ENCODE measurements at places on chromosomes 16 and 17.

DNA sequence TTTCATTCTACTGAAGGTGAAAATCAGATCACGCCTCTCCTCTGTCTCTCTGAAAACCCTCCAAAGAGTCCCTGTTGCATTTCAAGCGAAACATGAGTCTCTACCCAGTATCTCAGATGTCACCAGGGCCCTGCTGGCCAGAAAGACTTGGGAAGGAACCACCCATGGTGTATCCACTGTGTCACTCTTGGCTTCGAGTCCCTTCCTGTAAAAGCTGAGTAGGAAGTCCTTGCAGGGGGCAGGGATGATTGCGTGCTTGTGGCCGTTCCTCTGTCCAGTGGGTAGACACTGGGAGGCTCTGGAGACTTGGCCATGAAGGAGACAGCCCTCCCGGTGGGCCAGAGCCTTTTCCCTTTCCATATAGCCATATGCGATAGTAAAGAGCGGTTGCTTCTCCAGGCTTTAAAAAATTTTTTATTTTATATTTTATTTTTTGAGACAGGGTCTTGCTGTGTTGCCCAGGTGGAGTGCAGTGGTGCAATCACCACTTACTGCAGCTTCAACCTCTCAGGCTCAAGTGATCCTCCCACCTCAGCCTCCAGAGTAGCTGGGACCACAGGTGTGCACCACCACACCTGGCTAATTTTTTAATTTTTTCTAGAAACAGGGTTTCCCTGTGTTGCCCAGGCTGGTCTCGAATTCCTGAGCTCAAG is 19.0 kb upstream of the RMI2 start:
- no peak for DNase-seq

DNA sequence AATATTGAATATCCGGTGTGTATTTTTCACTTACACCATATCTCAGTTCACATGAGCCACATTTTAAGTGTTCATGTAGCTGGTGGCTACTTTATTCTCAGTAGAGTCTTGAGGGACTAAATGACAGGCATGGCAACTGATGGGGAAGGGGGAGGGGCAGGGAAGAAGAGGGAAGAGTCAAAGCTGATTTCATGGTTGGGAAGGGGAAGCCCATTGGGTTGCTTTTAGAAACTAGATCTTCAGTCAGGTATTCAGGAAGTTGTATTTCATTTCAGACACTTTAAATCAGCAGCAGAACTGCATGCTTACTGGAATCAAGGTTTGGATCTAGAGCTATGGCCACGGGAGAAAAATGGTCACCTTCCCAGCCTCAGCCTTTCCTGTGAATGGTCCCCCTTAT is 2.9 kb upstream of the WIPI1 start:
- DNase-seq = peak; percentile 21

- DNase-seq = no peak
Measured at GRCh38 chr17:10739386-10739785, 9.6 kb upstream of the TMEM220 start.

- no peak for DNase-seq
Measured at GRCh38 chr16:9259914-9260608, 168.6 kb downstream of the HAPSTR1 start.

DNA sequence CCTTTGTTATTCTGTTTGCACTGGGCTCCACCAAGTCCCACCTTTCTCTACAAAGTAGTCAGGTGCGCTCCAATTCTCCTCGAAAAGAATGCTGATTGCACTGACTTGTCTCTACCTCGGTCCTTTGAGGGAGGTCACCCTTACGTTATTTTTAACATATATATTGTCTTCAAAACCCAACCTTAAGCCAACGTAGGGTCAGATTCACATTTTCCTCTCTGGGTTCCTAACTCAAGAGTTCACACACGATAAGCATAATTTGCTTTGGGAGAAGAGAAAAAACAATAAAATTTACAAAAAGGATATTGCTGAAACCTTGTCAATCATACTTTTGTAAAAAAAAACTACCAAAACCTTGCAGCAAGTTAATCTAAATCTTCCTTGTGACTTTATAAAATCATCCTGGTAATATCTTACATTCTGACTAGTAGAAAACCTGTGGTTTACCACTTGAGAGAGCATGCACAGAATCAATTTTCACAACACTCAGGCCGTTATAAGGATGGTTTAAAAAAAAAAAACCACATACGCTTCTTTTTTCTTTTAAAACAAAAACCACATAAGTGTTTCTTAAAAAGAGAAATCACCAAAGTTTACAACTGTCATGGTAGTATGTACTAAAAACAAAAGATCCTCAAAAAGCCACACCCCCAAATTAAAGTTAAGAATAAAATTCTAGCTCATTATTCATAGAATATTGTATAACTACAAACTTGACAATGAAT is 72.2 kb upstream of the TRAP1 start:
- DNase-seq = peak; percentile 52

DNA sequence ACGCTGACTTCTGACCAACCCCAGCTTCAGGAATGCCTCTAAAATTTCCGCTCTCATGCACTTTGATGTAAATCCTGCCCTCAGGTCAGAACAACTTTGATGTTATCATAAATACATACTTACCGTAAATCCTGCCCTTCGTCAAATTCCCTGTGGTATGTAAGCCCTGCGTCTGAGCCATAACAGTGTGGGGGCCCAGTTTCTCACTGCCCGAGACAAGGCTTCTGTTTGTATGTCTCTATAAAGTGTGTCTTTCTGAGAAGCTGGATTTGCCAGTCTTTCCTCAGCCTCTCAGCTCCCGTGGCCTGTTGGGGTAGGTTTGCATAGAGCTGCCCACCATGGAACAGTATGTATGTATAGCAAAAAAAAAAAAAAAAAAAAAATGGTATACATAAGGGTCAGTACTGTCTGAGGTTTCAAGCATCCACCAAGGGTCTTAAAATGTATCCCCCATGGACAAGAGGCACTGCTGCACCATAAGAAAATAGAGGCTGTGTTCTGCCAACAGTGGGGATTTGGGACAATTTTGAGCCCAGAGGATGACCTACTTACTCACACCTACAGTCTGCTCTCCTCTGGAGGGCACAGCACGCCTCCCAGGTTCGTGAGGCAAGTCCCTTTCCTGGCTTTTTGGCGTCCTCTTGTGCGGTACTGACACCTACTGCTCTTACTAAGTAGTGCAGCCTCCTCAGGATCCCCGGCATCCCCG is 17.5 kb downstream of the PRMT7 start:
- DNase-seq = peak; percentile 85

GRCh38 chr16:11914210-11915113 is 1.3 kb downstream of the GSPT1 start:
- peak; percentile 52 for DNase-seq

DNA sequence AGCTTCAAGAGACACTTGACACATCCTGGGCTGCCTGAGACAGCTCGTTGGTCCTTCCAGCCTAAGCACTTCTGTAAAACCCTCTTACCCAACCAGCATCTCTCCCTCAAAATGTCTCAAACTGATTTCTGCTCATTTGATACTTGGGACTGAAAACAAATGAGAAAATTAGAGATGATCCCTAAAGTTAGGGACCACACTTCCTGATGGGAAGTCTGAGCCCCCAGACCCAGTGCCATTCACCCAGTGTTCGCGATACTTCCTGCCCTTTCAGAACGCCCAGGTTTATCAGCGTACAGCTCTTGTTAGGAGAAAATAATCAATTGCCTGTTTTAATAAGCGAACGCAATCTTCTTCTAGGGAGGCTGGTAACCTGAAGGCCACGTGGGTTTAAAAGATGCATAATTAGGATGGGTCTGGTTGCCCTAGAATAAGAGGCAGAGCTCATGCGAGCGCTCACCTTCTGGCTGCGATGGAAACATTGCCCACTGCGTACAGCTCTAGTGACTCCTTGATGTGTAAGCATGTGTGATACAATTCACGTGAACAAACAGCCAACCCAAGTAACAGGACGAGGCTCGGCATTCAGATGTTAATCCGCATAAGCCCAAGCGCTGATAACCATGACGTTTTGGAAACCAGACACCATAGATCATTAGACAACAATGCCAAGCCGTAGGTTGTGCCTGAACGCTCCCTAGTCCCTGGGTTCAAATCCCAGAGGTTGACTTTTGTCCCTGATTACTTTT is 213.1 kb downstream of the FOXL1 start:
- no peak for DNase-seq

DNA sequence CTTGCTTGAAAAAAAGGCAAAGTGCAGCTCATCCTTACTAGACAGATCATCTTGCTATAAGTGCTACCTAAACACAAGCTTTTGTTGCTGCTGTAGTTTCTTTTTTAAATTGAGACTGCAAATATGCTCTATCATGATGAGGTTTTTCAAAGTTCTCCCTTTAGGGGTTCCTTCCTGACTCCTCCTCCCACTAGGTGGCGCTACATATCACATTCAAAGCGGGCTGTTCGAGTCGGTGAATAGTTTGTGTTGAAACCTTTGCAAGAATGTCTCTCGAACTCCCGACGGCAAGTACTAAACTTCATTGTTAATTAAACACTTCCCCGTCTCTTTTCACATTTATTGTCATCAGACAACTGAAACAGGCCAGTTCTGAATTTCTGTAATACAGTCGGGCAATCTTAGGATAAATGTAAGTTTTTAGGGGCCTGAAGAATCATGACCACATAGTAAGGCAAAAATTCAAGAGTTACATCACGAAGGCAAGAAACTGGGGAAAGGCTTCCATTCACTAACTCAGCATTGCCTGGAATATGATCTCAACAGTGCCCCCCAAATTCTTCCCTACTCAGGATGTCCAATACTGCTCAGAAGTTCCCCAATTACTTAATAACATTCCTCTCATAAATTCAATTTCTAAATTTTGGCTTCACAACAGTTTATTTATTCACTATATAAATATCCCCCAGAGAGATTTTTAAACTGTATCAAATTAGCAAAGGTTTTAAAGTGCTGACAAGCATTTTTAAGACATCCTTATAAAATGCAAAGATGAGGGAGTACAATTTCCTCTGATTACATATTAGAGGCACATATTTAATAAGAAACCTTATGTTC is 6.7 kb downstream of the HS3ST3A1 start:
- DNase-seq = peak; percentile 83

DNA sequence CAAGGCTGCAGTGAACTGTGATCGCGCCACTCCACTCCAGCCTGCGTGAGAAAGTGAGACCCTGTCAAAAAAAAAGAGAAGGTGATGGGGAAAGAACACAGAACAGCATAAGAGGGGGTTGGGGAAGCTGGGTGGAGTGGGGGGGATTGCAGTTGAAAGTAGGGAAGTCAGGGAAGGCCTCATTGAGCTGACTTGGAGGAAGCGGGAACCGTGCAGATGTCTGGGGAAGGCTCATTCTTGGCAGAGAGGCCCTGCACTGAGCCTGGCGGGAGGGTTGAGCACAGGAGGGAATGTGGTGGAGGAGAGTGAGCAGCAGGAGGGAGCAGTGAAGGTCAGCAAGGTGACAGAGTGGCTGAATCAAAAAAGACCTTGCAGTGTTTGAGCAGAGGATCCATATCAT is 26.9 kb downstream of the IL4R start:
- no peak for DNase-seq

GRCh38 chr17:2122641-2123302 is 67.9 kb downstream of the HIC1 start:
- DNase-seq = no peak

DNA sequence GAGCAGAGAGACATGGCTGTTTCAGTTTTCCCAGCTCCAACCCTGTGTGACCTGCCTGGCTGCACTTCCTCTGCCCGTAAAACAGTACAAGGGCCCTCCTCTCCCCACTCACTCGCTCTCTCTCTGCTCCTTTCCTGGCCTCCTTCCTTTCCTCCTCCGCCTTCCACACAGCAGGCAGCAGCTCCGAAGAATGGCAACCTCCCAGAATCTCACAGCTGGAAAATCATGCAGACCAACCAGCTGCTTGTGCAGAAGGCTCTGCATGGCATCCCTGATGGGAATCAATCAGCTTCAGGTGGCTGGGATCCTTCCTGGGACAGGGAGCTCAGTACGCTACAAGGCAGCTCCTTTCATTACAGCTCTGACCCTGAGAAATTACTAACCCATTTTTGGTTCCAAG is 27.4 kb downstream of the TMEM132E start:
- no peak for DNase-seq

- no peak for DNase-seq
Measured at GRCh38 chr17:34645594-34645993, 66.2 kb downstream of the TMEM132E start.

GRCh38 chr17:70271672-70272071 is 102.3 kb downstream of the KCNJ2 start:
- DNase-seq = no peak

- DNase-seq = no peak
Measured at GRCh38 chr17:14436266-14436665, 135.4 kb downstream of the HS3ST3B1 start.

DNA sequence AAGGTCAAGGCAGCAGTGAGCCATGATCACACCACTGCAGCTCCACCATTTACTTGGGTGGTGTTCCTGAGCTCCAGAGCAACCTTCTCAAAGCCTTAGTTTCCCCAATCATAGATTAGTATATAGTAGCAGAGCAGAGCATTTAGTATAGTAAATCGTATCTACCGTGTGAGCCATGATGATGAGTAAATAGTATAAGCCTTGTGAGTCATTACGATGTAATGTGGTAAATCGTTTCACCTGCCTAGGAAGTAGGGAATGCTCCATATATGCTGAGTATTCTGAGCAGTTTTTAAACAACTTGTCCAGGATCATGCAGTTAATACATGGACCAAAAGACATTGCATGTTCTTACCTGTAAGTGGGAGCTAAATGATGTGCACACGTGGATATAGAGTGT is 66.4 kb downstream of the SCNN1B start:
- DNase-seq = no peak

GRCh38 chr17:81540676-81541027 is 11.5 kb downstream of the FAAP100 start:
- DNase-seq = no peak

GRCh38 chr17:59396134-59396826 is 64.8 kb downstream of the YPEL2 start:
- DNase-seq = no peak

DNA sequence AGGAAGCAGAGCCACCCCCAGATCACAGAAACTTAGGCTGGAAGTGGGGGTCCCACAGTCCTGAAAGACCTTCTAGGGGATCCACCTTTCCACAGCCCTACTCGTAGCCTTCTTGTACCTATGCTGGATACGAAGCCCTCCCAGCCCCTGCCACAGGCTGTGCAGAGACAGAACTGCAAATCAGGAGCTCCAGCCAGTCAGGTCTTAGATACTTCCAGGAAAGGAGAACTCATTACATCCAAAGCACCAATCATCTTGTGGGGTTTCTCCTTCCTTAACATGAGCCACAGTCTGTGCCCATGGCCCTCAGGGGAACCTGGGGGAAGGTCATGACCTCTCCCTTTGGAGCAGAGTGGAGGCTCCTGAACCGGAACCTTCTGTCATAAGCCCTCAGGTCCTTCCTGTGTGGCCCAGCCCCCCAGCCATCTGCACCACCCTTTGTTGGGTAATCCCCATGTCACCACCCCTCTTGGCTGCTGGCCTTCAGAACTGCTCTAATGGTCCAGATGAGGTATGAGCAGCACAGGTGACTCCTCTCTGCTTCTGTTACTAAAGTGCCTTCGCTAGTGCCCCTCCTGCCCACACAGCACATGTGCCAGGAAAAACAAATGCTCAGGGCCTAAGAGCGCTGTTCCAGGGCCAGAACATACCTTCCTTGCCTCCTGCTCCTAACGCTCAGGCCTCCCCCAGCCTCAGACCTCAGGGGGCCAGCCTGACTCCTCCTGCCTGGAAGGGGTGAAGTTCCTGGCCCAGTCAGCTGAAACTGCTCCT is 14.6 kb downstream of the SRCIN1 start:
- DNase-seq = no peak

- no peak for DNase-seq
Measured at GRCh38 chr16:4514606-4515005, 24.0 kb downstream of the CDIP1 start.

GRCh38 chr17:15918261-15918660 is 26.7 kb upstream of the ADORA2B start:
- DNase-seq = no peak

Data from CD4-positive, alpha-beta T cell treated with Interleukin-10 for 1 hour (primary cell).